Neural crest cell (in vitro differentiated cells): ENCODE measurements at places on chromosomes 12 and 14. TPM values are rescaled to one million over a fixed set of nuclear protein-coding genes. Genes with fewer than 3 reads are reported as not detected.

DNA sequence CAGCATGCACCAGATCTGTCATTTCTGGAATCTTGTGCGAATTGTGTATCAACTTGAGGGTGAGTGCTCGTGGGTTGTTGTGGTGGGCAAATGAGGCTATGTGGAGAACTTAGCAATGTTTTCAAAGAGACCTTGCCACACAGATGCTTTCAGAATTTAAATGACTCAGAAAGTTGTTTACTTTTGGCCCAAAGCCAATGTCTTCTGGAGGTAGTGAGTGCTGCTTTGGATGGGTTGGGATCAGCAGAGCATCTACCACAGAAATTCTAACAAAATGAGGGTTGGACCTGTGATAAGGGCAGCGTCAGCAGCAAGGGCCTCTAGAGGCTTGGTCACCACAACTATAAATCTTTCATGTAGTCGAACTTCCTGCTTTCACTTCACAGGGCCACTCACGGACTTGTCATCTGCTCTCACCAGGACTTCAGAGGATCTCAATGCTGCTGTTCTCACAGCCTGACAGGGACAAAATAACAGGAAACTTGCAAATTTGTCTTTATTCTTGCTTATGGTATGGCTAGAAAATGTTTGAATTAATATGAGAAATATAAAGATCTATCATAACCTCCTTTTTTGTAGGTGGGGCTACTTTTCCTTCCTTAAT lies 111.4 kb downstream of the DACT1 start:
- DNase-seq = no peak

DNA sequence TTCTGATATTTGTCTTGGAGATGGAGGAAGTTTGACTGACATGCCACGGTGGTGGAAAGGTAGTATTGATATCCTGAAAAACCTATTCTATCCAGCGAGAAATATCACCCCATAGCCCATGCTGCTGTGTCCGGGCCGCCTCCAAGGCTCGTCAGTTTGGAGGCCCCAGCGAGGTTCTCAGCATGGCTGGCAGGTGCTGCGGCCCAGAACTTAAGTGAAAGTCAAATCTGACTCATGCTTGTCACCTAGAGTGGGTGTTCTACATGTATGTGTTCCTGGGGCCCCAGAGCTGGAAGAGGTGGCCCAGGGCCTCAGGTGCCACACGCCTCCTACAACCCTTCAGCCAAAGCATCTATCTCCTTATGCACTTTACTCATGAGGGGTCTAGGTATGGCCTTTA lies 92.9 kb downstream of the GCH1 start:
- DNase-seq = no peak

- DNase-seq = no peak
These were observed 328 bp downstream of the INTS13 start for GRCh38 chr12:26937443-26937862.

Gene IL31
- not detected in 2 replicates for total RNA-seq

- no peak for DNase-seq
These were observed 107.9 kb upstream of the PLEKHA5 start for GRCh38 chr12:19021646-19022045.

DNA sequence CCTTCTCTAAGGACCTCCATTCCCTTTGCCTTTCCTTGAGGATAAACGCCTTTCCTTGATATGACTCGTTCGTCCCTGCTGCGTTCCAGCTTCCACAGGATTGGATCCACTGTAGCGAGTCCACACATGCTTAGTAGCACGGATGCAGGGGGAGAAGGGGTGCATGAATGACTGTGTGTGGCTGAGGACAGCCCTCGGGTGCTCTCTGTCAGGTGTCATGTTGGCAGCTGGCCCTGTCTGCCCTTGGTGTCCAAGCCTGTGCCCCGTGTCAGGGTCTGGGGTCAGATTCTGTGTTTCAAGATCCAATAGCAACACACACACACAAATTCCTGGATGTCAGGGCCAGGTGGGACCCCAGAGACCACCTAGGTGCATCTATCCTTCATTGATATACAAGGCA lies 17.5 kb upstream of the KRT80 start:
- no peak for DNase-seq

DNA sequence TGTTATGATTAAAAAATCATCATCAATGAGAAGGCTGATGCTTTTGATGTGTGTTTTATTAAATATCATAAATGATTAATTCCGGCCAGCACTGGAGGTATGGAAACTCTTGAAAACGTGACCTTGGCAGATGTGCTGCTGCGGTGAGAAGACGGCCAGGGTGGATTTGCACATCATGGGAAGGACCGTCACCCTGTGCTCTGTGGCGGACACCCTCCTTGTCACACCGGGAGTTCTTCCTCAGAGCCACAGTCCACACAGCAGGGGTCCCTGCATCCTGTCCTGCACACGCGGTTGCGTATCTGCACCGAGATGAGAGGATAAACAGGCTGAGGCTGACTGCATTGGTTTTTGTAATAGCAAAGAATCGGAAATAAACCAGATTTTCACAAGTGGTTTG lies 33.5 kb downstream of the FZD10 start:
- DNase-seq = no peak

- no peak for DNase-seq
These were observed 19.3 kb upstream of the SERPINA6 start for GRCh38 chr14:94342334-94342934.

DNA sequence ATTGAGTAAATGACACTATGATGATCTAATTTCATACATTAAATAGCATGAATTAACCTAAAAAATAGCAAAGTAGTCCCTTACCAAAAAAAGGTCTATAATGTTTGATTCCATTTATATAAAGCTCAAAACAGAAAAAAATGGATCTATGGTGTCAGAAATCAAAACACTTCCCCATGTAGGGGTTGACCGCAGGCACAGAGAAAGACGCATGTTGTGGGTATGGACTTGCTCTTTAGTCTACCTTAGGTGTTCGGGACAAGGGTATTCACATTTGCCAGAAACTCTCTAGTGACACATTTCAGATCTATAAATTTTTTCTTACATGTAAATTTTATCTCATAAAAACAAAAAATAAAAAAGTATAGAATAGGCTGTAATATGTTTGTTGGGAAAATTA lies 1262.9 kb downstream of the TMEM121 start:
- DNase-seq = no peak

Gene GDF11
- total RNA-seq = 66.6 and 67.0 TPM in 2 replicates

Gene SINHCAF
- total RNA-seq = 176 and 187 TPM in 2 replicates

Gene CHGA
- 3.0 and 4.3 TPM in 2 replicates for total RNA-seq

Gene MGP
- total RNA-seq = not detected in 2 replicates

DNA sequence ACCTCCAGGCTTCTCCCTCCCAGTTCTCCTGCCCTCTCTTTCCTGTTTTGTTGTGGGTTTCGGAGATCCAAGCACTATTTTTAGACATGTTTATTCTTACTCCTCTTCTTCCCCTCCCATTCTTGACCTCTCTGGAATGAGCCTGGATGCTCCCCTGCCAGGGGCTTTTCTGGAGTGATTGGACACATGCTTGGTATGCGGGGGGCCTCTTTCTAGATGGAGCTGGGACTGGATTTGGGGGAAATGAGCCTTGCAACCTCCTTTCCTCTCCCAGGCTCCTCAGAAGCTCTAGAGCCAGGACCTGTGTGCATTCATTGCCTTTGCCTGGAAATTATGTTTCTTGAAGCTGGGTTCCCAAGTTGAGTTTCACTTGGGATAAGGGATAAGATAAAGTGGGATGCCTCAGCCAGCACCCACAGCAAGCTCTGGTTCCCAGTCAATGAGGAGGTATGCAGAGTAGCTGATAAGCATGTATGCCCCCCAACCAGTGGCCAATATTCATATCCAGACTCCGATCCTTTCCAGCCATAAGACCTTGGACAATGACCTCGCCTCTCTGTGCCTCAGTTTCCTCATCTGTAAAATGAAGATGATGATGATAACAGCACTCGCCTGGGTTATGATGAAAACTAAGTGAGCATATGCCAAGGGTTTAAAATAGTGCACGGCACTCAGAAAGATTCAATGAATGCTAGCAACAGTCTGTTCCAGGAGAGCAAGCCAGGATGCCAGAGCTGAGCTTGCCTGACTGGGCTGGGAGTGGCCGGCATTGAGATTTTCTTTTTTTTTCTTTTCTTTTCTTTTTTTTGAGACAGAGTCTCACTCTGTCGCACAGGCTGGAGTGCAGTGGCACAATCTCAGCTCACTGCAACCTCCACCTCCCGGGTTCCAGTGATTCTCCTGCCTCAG lies 97.8 kb downstream of the SCARB1 start:
- no peak for DNase-seq

- DNase-seq = no peak
These were observed 116.5 kb downstream of the PAH start for GRCh38 chr12:102800565-102800964.

DNA sequence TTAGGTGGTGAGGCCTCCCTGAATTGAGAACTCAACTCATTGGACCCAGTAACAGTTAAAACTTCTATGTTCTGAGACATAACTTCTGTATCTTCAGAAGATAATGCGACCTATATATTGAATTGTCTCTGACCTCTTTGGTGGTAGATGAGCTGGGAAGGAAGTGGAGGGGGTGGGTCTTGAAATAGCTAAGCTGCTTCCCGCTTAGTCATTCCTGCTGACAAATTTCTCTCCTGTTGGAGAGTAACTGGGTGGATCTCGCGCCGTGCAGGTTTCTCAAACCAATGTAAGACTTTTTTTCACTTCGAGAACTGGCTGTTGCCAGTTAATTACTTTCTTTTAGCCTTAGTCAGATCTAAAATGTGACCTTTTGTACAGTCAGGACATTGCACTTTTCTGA lies 100.8 kb downstream of the PPHLN1 start:
- no peak for DNase-seq

GRCh38 chr12:30151831-30152230 lies 368.1 kb upstream of the TMTC1 start:
- DNase-seq = no peak

- DNase-seq = no peak
These were observed 131.9 kb downstream of the SMOC1 start for GRCh38 chr14:70011098-70011497.

Gene CLEC9A
- total RNA-seq = not detected in 2 replicates

Gene NFYB
- total RNA-seq = 45.6 and 45.7 TPM in 2 replicates

Gene PLD4
- total RNA-seq = 0.02 and 0.05 TPM in 2 replicates

GRCh38 chr12:62656591-62657362 lies 190.2 kb downstream of the MON2 start:
- DNase-seq = no peak

Gene SLC2A3
- 50.6 and 52.2 TPM in 2 replicates for total RNA-seq

GRCh38 chr12:131591136-131591535 lies 119.8 kb upstream of the SFSWAP start:
- no peak for DNase-seq

GRCh38 chr14:51454351-51454750 lies 197.4 kb upstream of the FRMD6 start:
- DNase-seq = no peak

- no peak for DNase-seq
These were observed 2.5 kb downstream of the CD163 start for GRCh38 chr12:7501031-7501588.

DNA sequence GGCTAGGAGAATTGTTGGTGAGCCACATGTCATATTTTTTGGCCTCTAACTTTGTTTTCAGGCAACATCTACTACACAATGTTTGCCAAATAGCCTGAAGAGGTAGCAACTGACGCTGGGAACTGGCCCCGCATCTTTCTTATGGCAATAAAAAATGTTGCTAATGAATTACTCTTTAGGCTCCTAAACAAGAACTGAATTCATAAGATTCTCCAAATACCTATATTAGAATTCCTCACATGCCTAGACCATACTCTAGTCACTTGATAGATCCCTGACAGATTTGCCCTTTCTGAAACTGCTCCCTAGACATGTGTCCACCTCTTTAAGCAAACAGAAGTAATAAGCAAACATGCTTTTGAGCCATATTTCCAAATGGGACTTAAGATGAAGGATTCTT lies 209.0 kb upstream of the ATXN7L3B start:
- DNase-seq = no peak
